Epithelial cell of proximal tubule (primary cell): ENCODE measurements at places on chromosomes 3 and 15. TPM values are rescaled to one million over a fixed set of nuclear protein-coding genes. Genes with fewer than 3 reads are reported as not detected.
A peak's percentile ranks its signal among the peaks of the same experiment; 100 is the strongest.

TM4SF18 gene
- total RNA-seq = 1.4 TPM in 2 replicates

PDE8A gene
- total RNA-seq = 14.9 and 24.6 TPM in 2 replicates

B4GALT4 gene
- 17.9 and 21.9 TPM in 2 replicates for total RNA-seq

LDHAL6B gene
- not detected in 2 replicates for total RNA-seq

DNA sequence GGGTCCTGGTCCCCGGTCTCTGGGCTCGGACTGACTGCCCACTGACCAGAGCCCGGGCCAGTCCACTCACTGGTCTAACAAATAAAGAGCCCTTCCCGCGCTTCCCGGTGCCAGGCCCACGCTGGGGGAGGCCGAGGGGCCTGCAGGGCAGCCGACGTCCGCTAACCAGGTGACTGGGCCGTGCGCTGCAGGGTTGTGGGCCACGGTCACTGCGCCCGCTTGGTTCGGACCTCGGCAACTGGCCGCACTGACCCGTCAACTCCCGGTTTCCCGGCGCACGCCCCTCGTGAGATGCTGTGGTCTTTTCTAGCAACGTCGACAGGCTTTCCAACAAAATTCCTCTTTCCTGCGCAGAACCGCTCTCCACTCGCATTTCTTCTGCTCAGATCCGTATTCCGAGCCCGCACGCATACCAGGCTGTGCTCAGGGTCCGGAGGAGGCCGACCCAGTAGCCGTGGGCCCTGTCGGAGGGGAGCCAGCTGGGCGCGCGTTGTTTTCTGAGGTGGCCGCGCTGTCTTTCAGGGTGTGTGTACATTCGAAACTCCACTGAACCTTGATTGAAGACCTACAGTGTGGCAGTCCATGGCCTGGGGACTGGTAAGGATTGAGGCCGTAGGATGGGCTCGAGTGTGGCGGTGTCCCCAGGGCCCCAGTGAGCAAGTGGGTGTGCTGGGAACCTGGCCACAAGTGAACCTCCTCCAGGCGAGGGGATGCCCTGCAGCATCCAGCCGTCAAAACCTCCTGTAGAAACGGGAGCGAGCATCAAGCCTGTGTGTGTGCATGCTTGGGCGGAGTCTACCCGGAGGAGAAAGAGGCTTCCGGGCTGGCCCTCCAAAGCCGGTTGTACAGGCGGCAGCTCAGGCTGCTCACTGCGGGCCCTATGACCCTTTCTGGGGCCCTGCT lies 875 bp upstream of the NT5DC2 start:
- DNase-seq = no peak

DNA sequence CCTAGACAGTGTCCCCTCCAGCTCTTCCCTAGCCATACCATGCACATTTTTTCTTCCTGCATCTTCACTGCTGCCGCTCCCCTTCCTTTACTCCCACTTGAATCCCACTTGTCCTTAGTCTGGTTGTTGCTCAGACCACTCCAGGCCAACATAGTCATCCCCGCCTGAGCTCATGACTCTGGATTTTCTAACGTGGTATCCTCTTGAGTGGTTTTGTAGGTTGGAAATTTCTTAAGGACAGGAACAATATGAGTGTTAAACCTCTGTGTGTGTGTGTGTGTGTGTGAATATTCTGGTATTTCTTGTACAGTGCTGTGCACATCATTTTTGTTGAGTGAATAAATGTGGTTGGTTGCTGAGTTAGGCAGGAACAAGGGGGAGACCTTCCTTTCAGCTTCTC lies 3.1 kb downstream of the BAHD1 start:
- no peak for DNase-seq

- no peak for DNase-seq
Observed at GRCh38 chr3:178193846-178194245, 342.4 kb upstream of the KCNMB2 start.

- DNase-seq = peak; percentile 64
Observed at GRCh38 chr15:48682942-48683651, 37.6 kb upstream of the FBN1 start.

- DNase-seq = no peak
Observed at GRCh38 chr3:181549266-181549665, 162.5 kb upstream of the SOX2 start.

- no peak for DNase-seq
Observed at GRCh38 chr3:39097716-39098472, 9.5 kb downstream of the GORASP1 start.

DNA sequence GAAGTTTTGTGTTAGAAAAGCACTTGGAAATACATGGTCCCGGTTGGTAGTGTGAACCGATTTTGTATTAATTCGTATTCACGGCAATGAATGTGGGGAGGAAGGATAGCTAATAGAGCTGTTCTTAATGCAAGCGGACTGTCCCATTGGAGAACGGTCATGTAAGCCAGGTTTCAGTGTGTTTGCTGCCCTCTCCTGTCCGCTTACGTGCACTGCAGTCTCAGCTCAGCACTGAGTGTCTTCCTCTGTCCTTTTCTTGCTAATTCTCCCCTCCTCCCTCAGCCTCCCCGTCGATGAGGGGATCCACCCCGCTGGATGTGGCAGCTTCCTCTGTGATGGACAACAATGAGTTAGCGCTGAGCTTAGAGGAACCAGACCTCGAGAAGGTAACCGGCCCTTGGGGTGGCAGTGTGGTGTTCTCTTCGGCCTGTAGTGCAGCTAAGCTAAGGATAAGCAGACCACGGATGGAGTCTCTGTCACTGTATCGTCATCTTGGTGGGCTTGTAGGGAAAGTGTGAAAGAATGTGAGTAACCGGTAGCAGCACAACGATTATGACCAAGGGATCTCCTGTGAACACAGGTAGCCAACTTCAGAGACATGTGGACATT lies 267.5 kb upstream of the CHRM5 start:
- DNase-seq = no peak

DNA sequence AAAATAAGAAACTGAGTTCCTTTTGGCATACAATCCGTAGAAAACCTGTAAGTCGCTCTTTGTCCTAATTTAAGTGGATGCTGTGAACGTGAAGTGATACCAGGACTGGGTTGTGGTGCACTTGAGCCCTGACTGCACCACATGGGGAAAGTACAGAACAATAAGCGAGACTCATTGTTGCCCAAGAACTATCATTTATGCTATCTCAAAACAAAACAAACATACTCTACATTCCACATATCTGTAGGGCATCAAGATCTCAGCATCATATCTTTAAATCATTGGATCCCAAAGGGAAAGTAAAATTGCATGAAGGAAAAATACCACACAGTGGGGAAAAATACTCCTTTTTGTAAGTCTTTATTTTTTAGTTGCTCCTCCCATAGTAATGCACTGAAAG lies 580.3 kb downstream of the MECOM start:
- DNase-seq = no peak
